ENCODE measurements at places on chromosomes 12 and 14.

DNA sequence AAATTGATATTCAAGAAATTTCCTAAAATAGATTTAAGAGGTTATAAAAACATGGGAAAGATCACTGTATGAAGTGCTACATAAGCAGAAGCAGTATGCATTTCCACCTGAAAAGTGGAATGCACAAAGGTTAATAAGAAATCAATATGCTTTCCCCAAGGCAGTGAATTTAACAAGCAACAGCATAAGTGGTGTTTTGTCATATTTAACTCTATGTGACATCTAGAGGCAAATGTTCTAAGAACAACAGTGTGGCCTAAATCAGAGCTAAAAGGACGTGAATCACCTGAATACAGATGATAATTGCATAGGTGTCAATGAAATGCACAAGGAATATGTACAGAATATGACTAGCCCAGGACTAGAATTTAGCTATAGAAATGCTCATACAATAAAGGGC, 49.5 kb downstream of the SLC2A13 start:
- DNase-seq: no peak

DNA sequence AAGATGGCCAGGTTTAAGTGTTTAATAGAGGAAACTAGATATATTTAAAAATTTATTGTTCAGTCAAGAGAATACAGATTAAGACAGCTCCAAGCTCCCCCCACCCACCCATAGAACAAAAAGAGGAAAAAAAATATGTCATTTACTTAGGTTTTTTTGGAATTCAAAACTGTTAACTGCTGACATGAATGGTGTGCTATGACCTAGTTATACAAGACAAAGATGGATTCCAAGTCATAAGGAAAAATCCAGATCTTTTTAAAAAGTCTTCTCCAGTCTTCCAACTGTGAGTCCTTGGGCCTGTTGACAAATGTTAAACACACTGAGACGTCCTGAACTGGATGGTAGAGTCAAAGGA, 1.3 kb upstream of the SETD1B start:
- no peak for DNase-seq

GRCh38 chr14:69675245-69675583, 63.8 kb downstream of the SUSD6 start:
- no peak for DNase-seq

- no peak for DNase-seq
These were observed 21.5 kb downstream of the PYGL start for GRCh38 chr14:50922803-50923202.

DNA sequence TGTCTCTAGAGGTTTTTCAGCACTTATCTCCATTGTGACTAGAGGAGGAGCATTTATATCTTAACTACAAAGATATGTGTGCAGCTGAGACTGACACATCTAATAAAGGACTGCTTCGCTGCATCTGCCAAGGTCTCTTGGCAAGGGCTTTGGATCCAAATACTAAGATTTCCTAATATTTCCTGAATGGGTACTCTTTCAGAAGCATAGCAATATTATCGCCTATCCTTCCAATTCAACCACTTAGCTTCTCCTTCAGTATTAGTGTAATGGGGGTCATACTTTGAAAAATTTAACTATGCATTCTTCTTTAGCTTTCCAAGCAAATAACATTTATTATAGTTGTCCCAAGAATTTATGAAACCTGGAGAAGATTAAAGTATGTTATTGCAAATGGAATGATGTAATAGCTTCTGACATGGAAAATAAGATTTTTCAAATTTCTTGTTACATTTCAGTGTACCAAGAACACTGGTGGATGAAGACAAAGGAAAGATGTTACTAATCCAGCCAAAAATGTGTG, 243.0 kb upstream of the PDE3A start:
- no peak for DNase-seq

DNA sequence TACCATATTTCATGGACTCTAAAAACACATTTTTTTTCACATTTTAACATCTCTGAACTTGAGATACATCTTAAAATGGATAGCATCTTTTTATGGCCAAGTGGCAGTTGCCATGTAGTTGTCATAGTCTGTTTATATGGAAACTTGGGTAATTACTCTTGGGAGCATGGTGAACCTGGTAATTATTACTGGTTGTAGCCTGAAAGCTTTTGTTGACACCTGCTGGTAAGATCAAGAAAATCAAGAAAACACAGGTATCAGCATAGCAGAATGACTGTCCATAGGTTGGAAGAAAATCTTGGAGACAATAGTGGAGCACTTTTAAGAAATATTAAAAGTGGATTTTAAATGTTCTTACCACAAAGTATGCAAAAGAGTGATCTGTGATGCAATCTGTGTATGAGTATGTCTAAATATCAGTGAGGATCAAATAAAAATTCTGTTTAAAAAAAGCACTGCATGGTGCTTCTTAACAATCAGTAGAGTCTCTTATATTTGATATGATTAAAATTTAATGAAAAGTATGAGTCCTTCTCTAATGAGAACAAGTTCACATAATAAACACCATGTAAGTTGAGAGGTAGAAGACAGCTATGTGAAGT, 44.2 kb downstream of the TTC8 start:
- DNase-seq: no peak

- DNase-seq: no peak
These were observed 141.9 kb upstream of the C14orf180 start for GRCh38 chr14:104437703-104438102.
